ENCODE measurements at places on chromosomes 7 and 10.
A peak's percentile ranks its signal among the peaks of the same experiment; 100 is the strongest.

DNA sequence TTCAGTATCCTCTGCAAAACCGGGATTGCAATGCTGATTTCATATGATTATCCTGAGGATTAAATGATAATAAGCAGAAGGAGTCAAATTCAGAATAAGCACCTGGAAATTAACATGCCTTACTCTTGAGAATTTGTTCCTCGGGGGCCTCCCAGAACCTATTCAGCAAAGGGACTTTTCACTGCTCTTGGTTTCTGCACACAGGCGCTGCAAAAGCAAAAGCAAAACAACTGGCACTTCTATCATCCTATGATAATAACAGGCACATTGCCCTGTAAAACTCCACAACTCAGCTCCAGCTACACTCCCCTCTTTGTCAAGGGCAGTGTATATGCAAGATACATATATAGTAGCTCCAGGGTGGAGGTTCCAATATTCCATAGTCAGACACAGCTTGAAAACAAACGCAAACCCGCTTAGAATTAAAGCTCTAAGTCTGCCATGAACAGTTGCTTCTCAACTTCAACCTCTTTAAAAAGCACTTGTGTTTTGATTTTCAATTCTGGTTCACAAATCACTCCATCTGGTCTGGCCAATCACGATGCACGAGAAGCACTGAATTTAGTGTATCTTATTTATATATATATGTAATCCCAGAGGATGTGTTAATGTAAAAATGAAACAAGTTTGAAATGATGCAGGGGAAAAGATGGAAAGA lies 119.9 kb upstream of the PTER start:
- DNase-seq = no peak

- DNase-seq = no peak
These were observed 673.7 kb downstream of the SUGCT start for GRCh38 chr7:40808378-40808942.

DNA sequence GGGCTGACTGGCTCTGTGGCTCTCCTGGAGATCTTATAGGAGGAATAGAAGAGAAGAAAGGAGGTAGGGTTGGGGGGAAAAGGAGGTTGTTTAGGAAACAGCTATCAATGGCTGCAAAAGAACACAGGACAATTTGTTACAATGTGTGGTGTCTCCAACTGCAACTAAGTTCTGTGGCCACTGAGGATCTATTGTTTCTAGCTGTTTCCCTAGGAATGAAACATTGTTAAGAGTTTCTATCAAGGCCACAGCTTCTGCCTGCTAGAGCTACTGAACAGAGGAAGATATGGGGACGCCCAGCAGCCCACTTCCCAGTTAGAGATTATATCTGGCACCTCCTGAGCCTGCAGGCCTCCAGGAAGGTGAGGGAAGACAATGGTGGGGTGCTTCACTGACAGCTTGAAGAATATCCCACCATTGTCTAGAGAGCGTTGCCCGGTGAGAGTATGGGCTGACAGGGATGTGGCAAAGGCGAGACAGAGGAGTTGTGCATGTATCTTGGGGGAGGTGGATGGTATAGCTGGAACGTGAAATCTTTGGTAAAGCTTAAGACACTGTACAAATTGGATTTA lies 4.0 kb downstream of the SCD start:
- no peak for DNase-seq

GRCh38 chr10:15265056-15265455 lies 96.6 kb upstream of the NMT2 start:
- no peak for DNase-seq

DNA sequence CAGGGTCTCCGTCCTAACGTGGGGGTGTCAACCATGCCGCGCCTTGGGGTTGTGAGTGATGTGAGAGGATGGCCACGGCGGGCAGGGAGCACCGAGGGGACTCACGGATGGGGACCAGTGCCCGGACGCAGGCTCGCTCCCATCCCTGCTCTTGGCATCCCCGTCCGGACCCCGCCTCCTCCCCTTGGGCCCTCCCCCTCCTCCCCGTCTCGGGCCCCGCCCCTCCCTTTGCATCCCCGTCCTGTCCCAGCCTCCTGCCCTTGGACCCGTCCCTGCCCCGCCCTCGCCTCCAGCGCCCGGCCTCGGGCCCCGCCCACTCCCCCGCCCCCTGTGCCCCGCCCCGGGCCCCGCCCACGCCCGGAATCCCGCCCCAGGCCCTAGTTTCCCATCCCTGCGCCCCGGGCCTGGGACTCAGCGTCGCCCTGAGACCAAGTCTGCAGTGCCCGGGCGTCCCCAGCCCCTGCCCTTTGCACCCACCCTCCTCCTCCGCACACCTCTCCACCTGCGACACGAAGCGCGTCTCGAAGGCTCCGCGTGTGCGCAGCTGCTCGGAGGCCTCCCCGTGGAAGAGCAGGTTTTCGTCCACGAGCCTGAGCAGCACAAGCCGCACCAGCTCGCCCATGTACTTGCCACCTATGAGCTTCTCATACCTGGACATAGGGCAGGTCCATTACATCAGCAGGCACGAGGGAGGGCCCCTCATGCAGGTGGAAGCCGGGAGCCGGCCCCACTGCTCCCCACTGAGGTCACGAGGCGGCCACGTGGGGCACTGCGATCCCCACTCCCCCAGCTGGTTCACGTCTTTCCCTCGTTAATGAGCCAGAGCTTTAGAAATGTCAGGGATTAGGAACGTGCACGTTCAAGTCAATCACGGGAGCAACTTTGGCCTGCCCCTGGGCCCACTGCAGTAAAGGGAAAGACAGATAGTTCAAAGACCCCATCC lies 5.1 kb upstream of the MYL7 start:
- DNase-seq = peak; percentile 63

DNA sequence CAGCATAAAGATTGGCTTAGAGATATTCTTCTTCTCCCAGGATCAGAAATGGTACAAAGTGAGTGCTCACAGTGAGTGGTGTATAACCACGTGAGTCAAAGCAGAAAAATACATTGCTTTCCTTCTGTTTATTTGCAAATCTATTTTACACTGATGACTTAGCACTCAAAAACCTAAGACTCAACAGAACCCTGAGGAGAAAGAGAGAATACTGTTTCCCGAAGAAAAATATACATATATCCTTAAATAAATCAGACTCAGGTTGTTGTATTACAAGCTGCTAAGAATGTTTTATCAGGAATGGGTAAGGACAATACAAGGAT lies 48.7 kb downstream of the ODAD2 start:
- DNase-seq = no peak

- DNase-seq = no peak
These were observed 263.4 kb downstream of the NEBL start for GRCh38 chr10:20633714-20634113.

DNA sequence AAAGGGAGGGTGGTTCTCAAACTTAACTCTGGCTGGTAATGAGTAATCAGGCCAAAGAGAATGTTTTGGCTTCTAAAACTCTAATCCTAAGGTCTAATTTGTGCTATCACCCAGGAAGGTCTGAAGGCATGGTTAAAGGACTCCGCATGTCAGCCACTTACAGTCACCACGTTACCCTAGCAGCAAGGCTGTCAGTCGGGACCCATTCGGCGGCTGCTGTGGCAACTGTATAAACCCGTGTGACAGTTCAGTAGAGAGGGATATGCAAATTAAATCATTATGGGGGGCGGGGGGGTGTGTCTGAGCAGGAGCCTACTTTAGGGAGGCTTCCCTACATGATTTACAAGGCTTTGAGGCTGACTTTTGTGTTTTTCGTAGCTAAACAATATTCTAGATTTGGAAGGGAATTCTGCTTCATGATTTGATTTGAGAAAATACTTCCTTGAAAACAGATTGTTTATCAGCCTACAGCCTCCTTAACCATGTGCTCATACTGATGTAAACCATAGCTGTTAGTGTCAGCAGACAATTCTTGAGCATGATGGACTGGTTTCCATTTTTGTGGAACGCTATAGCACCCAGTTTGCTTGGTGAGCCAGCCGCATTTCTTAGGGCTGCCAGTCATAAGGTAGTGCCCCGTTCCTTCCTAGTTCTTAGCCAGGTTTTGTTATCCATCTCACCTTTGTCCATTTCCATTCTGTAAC lies 284.4 kb downstream of the USP6NL start:
- DNase-seq = no peak

DNA sequence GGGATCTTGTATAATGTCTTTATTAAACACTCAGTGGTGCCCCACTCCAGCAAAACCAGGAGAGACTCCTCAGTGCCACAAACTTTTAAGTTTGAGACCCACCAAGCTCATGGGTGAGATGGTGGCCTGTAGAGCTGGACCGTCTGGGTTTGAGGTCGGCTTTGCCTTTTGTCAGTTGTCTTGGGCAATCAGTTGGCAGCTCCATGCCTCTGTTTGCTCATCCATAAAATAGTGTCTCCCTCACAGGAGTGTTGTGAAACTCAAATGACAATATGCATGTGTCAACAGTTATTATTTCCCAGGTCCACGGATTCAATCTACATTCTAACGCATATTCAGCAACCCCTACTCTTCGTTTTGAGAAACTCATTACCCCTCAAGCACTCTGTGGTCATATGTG lies 367.8 kb upstream of the C7orf33 start:
- no peak for DNase-seq

- peak; percentile 67 for DNase-seq
These were observed 81.1 kb downstream of the ZMIZ1 start for GRCh38 chr10:79149662-79150443.

- DNase-seq = no peak
These were observed 100.4 kb downstream of the RGS10 start for GRCh38 chr10:119441921-119442757.

DNA sequence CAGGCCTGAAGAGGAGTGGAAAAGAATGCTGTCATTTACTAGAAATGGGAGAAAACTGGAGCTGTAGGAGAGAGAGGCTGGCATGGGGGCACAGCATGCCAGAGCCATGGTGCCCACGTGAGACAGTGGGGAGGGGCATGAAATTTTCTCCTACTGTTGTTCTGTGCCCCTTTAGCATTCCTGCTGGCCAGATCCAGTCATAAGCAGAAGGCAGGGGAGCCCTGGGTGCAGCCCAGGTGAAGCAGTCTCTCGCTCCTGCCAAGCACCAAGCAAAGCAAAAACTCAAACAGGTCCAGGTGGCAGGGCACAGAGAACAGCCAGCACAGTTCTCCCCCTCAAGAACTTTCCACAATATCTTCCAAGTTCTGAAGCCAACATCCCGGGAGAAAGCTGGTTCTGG lies 383.2 kb downstream of the TCERG1L start:
- no peak for DNase-seq

DNA sequence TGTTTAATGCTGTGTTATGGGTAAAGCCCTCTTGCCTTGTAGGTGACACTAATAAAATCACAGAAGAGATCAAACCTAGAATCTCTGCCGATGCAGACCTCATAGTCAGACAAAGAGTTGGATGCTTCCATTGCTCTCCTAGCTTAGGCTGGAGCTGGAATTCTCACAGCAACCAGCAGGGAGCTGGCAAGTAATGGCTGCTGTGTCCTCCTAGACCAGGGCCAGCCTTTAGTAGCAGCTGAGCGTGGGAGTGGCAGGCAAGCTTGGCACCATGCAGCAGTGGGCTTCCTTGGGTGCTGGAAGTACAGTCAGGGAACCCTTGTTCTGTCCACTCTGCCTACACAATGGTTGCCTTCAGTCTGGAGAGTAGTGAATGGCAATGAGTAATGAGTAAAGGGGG lies 598.3 kb upstream of the GALNT17 start:
- no peak for DNase-seq

GRCh38 chr7:66727058-66727457 lies 13.5 kb upstream of the RABGEF1 start:
- no peak for DNase-seq

DNA sequence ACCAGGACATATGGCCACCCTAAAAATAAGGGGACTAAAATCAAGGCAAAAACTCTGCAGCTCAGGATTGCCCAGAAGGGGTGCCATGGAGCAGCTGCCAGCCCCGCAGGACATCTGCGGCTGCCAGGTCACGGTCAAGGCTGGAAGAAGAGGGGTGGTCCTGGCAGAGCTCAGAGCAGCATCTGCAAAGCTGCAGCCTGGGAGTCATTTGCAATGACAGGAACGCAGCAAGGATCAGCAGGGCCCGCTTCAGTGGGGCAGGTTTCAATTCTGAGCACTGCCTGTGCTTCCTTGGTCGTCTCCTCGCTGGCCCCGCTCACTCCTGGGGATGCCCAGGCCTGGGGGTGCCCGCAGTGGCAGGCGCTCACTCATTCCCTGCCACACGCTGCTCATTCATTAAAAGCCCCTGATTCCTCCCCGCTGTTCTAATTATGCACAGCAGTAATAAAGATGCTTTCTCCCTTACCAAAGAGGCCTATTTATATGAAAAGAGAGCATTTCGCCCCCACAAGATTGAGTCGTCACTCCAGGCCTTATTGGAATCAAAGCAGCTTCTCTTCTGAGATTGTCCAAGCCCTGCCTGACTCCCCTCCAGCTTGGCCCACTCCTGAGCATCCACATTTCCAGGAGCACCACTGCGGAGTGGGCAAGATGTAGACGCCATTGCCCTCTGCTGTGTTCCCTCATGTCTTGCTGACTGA lies 4.6 kb downstream of the HSPA12A start:
- no peak for DNase-seq

GRCh38 chr10:120931423-120931822 lies 80.3 kb downstream of the WDR11 start:
- no peak for DNase-seq

- no peak for DNase-seq
These were observed 135.0 kb downstream of the NT5C2 start for GRCh38 chr10:103058034-103058433.

GRCh38 chr10:14330388-14331061 lies at the start of gene FRMD4A:
Gene FRMD4A, minus strand, starts transcription at chr10:14330924.
- DNase-seq = no peak

GRCh38 chr7:113159746-113160339 lies 41.5 kb upstream of the SMIM30 start:
- DNase-seq = no peak

GRCh38 chr10:59872892-59873463 lies 33.4 kb downstream of the CCDC6 start:
- peak; percentile 41 for DNase-seq

- no peak for DNase-seq
These were observed 7.6 kb downstream of the TCF7L2 start for GRCh38 chr10:112957640-112958092.

- DNase-seq = no peak
These were observed 106.9 kb upstream of the RHEB start for GRCh38 chr7:151626422-151627115.

DNA sequence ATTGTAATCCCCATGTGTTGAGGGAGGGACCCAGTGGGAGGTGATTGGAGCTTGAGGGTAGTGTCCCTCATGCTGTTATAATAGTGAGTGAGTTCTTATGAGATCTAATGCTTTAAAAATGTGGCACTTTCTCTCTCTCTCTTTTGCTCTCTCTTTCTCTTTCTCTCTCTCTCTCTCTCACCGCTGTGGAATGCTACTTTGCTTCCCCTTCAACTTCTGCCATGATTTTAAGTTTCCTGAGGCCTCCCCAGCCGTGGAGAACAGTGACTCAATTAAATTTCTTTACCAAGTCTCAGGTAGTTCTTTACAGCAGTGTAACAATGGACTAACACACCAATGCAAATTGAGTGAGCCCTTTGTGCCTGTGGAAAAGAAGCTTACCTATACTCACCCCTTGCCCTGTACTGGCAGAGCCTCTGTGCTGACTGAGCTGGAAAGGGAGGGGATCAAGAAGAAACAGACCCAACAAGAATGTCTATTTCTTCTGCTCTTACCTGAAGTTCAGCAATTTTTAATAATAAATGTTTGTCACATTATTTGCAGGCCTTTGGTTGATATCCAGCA lies 642.5 kb upstream of the KCND2 start:
- DNase-seq = no peak

- no peak for DNase-seq
These were observed 12.3 kb downstream of the CNPY1 start for GRCh38 chr7:155533827-155534690.

- DNase-seq = no peak
These were observed 189.1 kb downstream of the LRRTM3 start for GRCh38 chr10:67114945-67115344.

- DNase-seq = no peak
These were observed 713 bp upstream of the GRIFIN start for GRCh38 chr7:2476776-2477446.
